Foreskin keratinocyte (primary cell): ENCODE measurements at places on chromosomes 7 and 10.

- no peak for DNase-seq
Measured at GRCh38 chr7:74407958-74408357, 45.7 kb upstream of the GTF2IRD1 start.

- no peak for DNase-seq
Measured at GRCh38 chr10:126170776-126171175, 217.5 kb downstream of the ADAM12 start.

DNA sequence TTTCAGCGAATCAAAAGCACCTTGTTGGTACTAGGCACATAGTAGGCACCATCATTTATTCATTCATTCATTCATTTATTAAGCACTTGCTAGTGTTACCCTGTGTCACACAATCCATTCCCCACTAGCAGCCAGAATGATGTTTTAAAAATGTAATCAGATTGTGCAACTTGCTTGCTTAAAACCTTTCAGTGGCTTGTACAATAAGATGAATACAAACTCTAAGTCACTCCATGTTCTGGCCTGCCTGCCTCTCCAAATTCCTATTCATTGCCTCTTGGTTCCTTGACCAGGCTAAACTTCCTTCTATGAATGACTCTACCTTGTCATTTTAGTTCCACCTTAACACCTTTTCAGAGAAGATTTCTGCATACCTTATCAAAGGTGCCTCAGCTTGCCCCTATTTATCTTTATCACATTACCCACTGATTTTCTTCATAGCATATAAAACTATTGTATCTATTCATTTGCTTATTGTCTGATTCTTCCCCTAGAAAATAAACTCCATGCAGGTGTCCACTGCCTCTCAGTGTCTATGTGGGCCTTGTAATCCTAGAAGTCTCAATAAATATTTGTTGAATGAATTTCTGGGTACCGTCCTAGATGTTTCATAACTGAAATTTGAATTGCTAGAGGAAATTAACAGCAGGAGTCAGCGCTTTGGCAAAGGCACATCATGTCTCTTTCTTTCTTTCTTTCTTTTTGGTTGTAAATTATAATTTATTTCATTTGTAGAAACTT, 169.5 kb downstream of the TMEM26 start:
- DNase-seq, result peak; percentile 37

GRCh38 chr7:83908526-83908925, 259.6 kb upstream of the SEMA3E start:
- DNase-seq, result no peak

DNA sequence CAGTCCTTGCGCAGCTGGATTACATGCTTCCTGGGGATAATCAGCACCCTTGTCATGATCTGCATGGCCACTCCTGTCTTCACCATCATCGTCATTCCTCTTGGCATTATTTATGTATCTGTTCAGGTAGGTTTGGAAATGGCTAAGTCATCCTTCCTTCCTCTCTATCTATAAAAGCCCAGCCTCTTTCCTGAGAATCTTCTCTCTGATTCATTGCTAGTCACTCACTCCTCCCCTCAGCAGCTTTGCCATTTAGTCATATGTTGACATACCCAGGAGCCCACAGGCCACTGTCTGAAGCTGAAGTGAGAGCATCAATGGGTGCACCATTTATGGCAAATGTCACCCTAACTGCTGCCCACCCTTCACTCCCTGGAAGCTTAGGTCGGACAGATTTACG, 52.0 kb downstream of the ABCC2 start:
- DNase-seq, result peak; percentile 93

DNA sequence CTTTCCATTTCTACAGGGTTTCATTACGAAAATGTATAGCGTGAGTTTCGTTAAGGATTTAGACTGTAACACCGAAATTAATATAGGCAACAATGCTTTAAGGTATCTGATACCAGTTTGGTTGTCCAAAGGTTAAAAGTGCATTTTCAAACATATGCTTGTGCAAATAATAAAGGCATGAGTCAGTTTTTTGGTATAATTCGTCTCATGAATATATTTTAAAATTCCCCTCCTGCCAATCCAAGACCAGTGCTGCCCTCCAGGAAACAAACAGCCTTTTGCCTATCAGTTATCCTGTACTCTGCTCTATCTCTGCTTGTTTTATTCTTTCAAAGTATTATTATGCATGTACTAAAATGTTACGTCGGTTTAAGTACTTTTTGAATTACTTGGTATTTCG, 2.0 kb downstream of the LCOR start:
- no peak for DNase-seq

DNA sequence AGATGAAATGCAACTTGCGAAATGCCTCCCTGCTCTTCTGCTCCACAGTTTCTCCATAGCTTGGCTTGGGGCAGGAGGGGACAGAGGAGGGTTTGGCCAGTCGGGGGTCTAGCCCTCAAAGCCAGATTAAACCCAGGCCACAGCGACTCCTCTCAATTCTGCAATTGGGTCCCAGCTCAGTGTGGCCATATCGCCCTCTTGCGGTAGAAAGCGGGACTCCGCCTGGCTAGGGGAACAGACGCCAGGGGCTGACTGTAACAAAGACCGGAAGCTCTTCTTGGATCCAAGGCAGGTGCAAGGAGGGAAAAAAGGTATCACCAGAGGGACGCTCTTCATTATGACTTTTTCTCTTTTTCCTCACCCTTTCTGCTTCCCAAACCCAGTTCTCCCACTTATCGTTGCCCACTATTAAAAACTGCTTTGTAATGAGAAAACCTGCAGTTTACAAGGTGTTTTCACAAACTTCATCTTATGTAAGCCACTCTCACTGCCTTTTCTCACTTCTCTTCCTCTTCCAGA, 36.6 kb upstream of the TNPO3 start:
- peak; percentile 41 for DNase-seq

GRCh38 chr10:70599791-70600190, 2.8 kb downstream of the PRF1 start:
- no peak for DNase-seq

- no peak for DNase-seq
Measured at GRCh38 chr10:67017218-67017617, 91.4 kb downstream of the LRRTM3 start.

- DNase-seq, result no peak
Measured at GRCh38 chr7:90688810-90689209, 92.7 kb downstream of the CDK14 start.

DNA sequence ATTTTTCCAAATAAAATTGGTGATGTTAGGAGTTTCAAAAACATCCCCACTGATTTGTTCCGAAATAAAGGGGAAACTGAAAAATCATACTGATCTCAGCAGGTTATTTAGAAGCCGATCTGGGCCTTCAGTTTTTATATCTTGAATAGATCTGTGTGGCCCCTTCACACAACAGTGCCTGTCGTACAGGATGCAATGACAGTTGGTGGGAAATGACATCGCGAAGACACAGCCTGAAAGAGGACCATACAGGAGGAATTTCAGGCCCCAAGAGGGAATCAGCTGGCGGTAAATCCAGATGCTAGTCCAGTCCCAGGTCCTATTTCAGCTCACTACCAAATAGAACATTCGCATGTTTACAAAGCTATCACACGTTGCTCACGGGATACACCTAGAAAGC, 3.0 kb downstream of the H2BK1 start:
- DNase-seq, result no peak

- no peak for DNase-seq
Measured at GRCh38 chr7:1297017-1297960, 64.6 kb downstream of the UNCX start.

DNA sequence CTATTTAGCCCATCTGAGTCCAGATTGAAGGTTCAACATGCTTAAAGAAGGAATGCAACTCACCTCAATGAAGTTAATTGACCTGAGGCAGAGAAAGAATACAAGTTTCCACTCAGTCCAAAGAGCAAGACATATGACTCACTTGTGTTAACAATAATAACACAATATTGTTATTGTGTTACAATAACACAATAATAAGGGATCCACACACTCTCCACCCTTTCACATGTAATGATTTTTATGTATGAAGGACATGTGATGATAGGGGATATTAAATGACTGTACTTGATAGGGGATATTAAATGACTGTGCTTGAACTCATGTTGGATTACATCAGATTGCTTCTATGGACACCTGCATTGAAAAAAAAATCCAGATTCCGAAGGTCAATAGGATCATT, 3.6 kb upstream of the ABCB1 start:
- DNase-seq, result no peak

DNA sequence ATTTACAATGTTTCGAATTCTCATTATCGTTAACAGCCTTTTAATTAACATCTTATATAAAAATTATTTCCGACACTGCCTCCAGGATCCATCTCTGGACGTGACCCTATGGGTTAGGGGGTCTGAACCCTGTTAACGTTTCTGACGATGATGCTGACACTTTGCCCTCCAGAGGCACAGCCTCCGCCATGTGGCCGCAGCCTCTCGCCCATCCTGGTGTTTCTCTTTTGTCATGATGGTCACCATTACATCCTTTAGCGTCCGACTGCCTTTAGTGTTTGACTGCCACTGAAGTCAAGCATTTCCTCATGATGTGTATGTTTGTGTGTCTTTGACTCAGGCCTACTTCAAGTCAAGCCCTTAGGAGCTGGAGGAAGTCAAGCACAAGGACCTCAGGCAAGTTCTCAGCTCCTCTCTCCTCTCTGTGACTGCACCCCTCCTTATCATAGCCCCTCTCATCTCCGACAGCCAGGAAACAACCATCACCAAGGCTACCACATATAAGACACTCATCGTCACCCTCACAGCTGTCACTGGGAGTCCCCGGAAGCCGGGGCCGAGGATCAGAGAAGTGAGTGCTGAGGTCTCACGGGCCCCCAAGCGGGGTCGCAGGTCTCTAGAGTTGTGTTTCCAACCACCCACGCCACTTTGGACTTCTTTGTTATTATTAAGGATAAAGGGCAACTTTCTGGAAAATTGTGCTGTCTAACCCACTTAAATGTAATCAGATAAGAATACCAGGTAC, 96.1 kb upstream of the PPP2R2D start:
- no peak for DNase-seq

GRCh38 chr10:92787557-92788152, 60.7 kb upstream of the EXOC6 start:
- no peak for DNase-seq

GRCh38 chr7:13848681-13849131, 140.8 kb downstream of the ETV1 start:
- DNase-seq, result no peak

- no peak for DNase-seq
Measured at GRCh38 chr7:73960548-73960947, 67.4 kb upstream of the ELN start.
